ENCODE measurements at places on chromosomes 3 and 15.

- DNase-seq = no peak
Measured at GRCh38 chr15:53437985-53438841, 321.2 kb downstream of the WDR72 start.

DNA sequence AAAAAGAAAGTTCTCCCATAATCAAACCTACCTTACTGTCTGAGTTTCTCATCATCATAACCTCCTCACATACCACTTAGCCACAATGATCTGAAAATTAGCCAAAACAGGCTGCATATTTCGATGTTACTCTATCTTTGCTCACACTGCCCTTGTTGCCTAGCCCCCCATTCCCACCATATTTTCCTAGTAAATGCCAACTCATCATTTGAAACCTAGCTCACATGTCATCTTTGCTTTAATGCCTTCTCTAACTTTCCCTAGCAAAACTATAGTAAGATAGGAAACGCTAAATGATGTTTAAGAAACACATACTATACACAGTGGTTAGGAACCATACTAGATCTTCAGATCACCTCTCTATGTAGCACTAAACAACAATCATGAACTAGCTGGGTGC lies 64.9 kb downstream of the INO80 start:
- no peak for DNase-seq

DNA sequence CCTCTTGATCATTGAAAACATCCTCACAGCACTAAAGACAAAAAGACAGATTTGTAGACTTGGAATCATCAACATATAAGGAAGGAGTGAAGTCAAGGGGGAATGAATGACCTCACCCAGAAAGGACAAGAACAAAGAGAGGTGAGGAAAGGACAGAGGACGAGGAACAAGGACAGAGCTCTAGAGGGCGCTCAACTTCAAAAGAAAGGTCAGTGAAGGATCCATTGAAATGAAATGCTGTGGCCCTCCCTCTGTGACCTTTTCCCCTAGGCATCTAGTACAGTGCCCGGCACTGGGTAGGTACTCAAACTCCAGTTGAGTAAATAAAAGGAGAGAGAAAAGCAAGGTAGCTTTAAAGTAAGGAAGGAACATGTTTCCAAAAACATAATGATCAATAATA lies 2.6 kb downstream of the ATP8B4 start:
- no peak for DNase-seq

DNA sequence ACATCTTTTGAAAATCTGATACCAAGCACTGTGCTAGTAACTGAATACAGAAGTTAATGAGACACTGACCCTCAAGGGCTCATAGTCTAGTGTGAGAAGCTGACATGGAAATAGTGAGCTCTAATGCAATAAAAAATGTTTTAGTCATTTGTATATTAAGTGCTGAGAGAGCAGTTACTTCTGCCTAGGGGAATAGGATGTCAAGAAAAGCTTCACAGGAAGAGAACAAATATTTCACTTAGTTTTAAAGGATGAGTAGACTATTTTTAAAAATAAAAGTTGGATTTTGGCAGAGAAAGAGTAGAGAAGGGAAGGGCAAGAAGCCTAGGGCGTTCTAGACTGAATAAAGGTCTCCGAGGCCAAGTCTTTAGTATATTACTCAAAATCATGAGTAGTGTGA lies 158.4 kb downstream of the ATG7 start:
- no peak for DNase-seq

DNA sequence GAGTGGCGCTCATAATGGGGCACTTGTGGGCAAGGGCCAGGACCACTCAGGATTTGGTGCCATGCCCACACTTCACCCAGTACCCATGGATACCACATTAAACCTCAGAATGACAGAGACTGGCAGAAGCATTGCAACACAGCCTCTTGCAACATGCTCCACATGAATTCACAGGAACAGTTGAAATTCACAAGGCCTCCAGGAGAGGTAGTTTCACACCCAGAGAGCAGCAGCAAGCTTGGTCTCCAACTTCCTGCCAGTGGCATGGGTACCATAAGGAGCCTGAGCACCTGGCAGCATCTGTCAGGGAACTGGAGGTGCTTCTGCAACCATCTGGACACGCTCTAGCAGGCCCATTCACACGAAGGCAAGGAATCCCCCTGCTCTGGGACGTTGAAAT lies 101.0 kb downstream of the OSBPL10 start:
- DNase-seq = no peak

- no peak for DNase-seq
Measured at GRCh38 chr15:51484781-51485180, 137.8 kb downstream of the DMXL2 start.

- DNase-seq = no peak
Measured at GRCh38 chr3:97981886-97982285, 9.7 kb upstream of the RIOX2 start.

DNA sequence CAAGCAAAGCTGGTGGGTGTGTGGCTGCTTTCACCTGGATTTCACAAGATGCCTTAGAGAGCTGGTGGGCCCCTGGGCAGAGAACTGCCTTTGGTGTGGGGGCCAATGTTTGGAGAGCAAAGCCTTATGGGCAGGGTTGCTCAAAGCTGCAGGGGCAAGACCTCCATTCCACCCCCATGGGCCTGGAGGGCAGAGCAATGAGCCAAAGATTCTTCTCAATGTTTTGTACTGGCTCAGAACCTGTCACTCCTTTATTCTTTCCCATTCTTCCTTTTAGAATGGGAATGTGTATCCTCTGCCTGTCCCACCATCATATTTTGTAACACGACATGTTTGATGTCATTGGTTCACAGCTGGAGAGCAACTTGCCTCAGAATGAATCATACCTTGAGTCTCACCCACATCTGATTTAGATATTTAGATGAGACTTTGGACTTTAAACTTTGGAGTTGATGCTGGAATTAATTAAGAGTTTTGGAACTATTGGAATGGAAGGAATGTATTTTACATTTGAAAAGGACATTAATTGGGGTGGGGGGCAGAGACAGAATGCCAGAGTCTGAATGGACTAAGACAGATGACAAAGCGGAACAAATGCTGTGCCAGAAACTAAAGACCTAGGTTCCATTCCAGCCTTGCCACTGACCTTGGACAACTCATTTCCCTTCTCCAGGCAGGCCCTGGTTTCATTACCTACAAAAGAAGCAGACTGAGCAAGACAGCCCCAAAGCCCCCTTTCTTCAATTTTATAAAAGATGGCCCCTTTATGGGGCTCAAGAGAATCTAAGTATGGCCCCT lies 72.9 kb downstream of the DAPK2 start:
- DNase-seq = no peak

- no peak for DNase-seq
Measured at GRCh38 chr3:125240496-125240895, 27.9 kb upstream of the SLC12A8 start.

DNA sequence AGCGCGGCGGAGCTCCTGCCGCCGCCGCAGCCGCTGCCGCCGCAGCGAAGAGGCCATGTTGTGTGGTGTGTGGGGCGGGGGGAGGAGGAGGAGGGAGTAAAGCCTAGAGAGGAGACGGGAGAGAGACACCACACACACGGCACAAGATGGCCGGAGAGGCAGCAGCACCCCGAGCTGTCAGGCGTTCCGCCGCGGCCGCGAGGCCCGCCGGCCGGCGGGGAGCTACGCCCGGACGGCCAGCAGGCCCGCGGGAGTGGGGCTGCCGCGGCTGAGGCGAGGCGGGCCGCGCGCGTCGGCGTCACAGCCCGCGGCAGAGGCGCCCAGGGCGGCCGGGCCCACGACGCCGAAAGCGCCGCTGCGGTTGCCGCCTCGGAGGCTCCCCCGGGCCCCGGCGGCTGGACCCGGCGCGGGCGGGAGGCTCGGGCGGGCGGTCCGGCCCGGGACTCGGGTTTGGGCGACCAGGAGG lies 17.4 kb upstream of the CHD2 start:
- no peak for DNase-seq

DNA sequence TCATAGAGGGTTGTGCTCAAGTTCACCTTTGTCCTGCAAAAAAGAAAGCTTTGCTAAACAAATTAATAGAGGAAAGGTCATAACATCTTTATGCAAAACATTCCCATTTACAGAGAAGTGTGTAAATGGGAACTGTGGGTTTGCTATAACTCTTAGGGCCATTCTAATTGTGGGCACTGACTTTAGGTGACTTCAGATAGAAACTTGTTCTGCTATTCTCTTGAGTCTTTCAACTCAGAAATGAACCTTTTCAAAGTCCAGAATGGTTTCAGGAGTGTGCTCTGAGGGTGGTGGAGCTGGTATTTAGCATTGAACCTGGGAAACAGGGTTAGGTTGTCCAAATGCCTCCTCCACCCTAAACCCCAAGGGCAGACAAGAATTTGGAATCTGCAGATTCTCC lies 34.0 kb downstream of the SPTSSB start:
- no peak for DNase-seq

DNA sequence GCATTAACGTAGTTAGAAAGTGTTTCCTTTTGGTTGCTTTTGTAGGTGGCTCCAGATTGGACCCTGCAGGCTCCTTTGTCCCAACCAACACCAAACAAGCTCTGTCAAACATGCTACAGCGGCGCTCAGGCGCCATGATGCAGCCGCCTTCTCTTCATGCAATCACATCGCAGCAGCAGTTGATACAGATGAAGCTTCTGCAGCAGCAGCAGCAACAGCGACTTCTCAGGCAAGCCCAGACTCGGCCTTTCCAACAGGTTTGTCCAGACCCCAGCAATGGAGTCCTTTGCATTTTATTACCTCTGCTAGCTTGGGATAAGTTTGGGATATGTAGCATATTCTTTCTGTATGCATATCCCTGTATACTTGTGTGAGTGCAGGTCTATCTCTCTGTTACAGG lies 10.1 kb upstream of the P2RY12 start:
- no peak for DNase-seq

GRCh38 chr3:67329358-67329757 lies 325.1 kb downstream of the SUCLG2 start:
- no peak for DNase-seq

DNA sequence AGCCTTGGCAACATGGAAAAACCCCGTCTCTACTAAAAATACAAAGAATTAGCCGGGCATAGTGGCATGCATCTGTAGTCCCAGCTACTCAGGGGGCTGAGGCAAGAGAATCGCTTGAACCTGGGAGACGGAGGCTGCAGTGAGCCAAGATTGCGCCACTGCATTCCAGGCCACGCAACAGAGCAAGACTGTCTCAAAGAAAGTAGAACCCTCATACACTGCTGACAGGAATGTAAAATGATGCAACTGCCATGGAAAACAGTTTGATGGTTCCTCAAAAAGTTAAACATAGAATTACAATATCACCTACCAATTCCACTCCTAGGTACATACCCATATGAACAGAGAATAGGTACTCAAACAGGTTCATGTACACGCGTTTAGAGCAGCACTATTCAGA lies 158.9 kb downstream of the TBC1D5 start:
- DNase-seq = no peak

Data from NCI-H187 (cell line).